Naive B cell (primary cell): ENCODE measurements at places on chromosomes 11 and 22.

- DNase-seq: no peak
Measured at GRCh38 chr11:59671471-59671870, 2.6 kb upstream of the PATL1 start.

DNA sequence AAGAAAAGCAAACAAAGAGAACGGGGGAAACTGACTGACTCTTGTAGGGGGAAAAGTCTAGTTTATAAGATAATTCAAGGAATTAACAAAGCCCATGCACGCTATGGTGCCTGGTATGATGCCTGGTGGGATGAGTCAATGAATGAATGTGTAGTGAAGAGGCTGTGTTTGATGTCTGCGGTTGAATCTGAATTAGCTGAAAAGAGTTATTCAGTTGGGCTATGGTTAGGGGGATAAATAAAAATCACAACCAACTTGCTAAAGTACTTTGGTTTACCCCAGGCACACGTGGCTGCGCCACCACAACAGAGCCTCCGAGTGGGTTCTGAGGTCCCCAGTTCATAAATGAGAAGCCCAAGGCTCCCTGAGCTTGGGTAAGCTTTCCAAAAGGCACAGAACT is 369.3 kb upstream of the SYN3 start:
- no peak for DNase-seq

- DNase-seq: no peak
Measured at GRCh38 chr11:8317159-8317558, 53.5 kb upstream of the LMO1 start.

GRCh38 chr11:34185926-34186841 is 80.8 kb downstream of the NAT10 start:
- no peak for DNase-seq
